Stomach (tissue), 19 donors: ENCODE measurements at places on chromosomes 4 and X.

DNA sequence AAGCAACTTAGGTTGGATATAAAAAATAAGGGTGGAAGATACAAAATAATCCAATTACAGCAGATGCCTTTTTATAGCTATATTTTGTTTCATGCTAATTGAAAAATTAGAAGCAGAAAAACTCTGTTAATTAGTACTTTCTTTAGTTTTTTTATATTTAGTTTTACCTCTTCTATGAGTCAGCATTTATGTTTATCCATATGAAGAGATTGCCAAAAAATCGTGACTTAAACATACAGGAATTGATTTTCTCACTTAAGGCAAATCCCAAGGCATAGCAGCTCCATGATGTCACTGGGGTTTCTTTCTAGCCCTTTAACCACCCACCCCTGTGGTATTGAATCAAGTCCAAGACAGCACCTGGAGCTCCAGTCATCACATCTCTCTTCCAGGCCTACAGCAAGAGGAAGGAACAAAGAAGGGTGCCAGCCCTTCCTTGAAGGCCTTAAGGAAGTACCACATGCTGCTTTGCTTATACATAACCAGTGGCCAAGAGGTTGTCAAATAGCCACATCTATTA lies 365.8 kb upstream of the TENM3 start:
- DNase-seq = no peak

DNA sequence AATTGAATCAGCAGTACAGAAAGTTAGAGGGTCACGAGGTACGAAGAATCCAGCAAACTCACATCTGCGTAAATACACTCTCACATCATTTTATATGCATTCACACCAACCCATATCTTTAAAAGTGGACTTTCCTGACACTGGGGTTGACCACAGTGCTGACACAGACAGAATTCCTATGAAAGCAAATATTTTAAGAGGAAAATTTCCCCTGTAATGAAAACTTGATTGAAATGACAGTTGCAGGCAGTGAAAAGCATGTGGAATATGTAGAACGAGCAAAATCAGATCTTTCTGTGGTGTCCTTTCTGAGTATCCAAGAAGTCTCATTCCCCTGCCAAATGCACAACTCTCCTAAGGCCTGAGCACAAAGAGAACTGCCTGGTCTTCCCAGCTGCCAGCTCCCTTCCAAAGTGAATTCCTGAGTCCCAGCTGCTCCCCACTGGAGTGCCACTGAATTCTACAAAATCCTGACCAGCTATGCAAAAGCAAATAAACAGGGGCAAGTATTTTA lies 50.5 kb upstream of the FAM9C start:
- no peak for DNase-seq

DNA sequence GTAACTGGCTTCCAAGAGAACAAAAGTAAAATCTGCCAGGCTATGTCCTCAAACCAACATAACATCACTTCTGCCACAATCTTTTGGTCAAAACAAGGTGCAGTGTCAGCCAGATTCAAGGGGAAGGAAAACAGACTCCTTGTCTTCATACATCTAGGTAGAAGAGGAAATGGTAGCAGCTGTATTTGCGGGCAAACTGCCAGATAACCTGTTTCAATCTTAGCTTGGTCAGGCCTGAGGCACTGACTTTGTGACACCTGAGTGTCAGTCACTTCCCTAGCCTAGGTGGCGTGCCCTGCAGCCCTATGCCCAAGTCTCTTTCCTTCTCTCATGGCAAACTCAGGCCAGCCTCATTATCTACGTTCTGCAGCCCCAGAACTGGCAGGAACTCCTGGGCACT lies 146.2 kb upstream of the JADE1 start:
- peak; percentile 59 for DNase-seq

- no peak for DNase-seq
These were observed 35.2 kb upstream of the PHEX start for GRCh38 chrX:21996872-21997455.

DNA sequence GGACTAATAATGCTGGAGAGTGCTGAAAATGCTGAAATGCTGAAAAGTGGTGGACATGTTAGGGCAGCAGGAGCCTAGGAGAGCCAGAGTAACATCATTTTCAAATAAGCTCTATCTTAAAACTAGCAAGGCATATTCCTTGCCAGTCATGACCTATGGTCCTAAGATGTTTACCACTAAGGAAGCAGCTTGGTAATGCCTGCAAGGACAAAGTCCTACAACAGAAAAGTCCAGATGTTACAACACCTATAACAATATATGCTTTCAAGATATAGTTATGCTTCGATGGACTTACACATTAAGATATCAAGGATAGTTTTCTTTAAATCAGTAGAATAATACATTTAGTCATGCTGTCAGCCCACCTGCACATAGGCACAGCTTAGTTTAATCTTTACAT lies 4.5 kb upstream of the ADH4 start:
- no peak for DNase-seq

- no peak for DNase-seq
These were observed 12.6 kb upstream of the CCNQ start for GRCh38 chrX:153611298-153612095.
